ENCODE measurements at places on chromosomes 2 and 18.

GRCh38 chr2:120448961-120449810 is 103.2 kb downstream of the INHBB start:
- ATAC-seq, result no peak

GRCh38 chr2:97742381-97742847 is 29.0 kb downstream of the ZAP70 start:
- no peak for ATAC-seq

DNA sequence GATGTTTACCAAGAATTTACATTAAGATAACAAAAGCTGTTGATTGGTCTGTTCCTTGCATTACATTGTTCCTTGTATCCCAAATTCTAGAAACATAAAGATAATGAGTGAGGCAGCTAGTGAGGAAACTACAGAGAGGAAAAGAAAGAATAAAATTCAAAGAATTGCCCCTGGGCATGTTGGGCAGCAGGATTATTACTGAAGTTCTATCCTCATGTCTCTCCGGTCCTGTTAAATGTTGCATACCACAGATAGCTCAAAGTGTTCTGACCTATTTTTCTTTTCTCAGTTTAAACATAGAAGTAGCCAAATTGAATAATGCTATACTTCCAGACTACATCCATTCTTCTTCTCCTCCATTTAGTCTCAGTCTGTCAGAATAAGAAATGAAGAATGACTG is 58.2 kb upstream of the DYNC1I2 start:
- ATAC-seq, result no peak

DNA sequence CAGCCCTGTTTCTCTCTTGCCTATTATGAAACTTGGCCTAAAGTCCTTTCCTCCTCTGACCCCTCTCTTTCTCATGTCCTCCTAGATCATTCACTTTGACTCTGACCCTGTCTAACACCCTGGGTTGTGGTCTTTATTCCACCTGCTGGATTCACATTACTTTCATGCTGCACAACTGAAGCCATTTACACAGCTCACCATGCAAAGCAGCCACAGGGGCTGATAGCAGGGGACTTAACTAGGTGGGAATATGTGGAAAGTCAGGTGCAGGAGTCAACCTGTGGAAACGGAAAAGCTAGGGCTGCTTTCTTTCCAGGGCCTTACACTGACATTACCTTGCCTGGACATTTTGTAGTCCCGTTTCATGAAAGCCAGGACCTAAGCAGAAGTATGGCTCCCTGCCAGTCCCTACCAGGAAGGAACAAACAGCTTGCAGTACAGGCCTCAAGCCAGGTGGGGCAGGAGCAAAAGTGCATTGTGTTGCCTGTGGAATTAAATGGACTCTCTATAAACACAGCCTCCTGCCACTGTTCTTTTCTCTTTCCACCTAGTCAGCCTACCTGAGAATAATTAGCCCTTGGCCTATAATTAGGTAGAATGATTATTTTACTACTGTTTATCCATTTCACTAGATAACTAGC is 11.8 kb downstream of the MAPRE3 start:
- ATAC-seq, result peak; percentile 93

GRCh38 chr2:105873721-105874120 is 129.0 kb downstream of the NCK2 start:
- peak; percentile 76 for ATAC-seq

DNA sequence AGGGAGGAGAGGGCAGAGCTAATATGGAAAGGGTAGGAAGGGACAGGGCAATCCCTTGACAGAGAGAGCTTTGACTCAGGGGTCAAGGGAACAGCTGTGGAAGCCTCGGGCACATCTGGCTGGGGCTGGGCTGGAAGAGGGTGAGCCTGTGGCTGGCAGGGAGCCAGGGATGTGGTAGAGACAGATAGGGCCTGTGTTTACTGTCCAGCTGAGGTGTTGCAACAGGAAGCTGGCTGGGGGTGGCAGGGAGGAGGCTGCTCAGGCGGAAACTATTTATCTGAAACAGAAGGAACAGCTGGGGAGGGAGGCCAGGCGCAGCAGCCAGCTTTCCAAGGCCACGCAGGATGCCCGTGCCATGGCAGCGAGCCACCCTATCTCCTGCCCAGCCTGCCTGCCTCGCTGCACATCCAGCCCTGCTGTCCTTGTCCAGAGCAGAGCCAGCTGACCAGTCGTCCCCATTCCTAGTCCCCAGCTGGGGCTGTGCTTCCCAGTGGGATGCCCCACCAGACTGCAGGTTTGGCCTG is 264.7 kb downstream of the CYP26B1 start:
- ATAC-seq, result peak; percentile 70

DNA sequence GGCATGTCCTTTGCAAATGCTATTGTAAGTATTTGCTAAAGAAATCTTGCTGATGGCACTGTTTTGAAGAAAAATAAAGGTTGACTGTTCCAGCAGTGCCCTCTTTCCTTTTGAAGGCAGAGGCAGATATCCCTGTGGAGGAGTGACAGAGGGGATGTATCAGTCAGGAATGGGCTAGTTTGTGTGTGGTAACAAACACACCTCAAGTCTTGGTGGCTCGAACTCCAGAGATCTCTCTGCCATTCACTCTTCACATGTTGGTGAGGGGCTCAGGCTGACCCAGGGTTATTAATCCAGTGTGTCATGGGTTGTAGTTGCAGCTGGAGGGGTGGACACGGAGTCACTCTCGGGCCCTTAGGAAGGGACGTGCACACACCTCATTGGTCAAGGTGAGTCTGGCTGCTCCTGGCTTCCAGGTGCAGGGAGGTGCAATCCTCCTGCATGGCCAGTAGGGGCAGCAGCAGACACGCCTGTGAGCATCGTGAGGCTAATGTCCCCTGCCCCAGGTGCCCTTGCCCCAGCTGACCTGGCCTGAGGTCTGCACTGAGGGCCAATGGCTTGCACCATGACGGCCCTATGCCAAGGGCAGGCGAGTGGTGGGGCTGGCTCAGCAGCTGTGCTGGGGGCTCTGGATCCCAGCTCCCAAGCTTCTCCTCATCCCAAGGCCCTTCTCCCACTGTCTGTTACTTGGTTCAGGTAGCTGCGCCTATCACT is 146.5 kb downstream of the ASB1 start:
- peak; percentile 55 for ATAC-seq

DNA sequence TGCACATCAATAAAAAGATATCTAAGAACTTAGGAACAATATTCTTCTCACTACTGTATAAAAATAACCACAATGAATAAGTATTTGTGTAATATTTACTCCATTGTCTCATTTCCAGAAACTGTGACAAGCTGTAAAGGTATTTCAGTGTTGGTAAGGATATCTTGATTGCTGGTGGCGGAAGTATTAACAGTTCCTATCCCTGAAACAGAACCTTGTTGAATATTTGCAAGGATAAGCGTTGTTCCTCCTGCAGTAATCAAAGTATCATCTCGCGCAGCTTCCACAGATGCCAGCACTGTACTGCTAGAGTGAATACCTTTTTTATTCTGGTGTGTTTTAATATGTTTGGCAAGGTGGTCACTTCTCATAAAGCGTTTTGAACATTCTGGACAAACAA is 55.3 kb downstream of the SP3 start:
- no peak for ATAC-seq

GRCh38 chr2:230903231-230904150 is 21.6 kb downstream of the GPR55 start:
- ATAC-seq, result no peak

DNA sequence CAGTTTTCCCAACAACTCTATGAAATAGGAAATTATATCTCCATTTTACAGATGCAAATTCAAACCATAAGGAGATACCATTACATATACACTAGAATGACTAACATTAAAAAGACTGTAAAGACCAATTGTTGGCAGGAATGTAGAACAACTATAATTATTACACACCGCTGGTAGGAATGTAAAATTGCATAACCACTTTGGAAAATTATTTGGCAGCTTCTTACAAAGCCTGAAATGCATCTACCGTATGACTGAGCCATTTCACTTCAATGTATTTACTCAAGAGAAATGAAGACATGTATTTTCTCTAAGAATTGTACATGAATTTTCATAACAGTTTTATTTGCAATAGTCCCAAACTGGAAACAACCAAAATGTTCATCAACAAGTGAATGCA is 189.1 kb upstream of the BCL2L11 start:
- no peak for ATAC-seq

DNA sequence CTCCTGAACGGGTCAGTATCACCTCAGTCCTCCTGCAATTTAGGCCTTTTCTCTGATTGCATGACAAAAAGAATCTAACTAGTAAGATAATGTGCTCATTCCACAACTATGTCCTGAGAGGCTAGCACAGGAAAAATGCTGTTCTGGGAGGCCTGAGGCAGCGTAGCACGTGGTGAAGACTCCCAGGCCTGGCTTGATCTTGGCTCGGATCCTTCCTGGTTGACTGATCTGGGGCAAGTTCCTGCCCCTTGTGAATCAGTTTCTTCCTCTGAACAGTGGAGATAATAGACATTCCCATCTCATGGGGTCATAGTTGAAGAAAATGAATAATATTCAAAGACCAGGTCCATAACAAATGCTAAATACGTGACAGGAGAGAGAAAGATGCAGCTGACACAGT is 12.3 kb downstream of the FBLN7 start:
- peak; percentile 94 for ATAC-seq

DNA sequence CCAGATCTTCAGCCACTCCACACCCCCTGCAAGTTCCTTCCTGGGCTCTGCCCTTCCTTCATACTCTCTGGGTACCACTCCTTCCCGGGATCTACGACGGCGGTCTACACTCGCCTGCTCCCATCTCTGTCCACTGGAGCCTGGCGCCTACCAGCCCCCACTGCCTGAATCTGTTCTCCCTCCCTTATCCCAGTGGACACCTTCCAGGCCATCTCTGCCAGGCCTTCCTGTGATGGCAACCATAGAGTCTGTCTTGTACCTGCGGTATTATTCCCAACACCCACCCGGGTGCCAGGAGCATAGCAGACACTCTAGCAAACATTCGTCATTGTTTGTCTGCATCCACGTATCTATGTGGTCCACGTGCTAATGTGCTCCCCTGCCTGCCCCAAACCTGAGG is 140.9 kb downstream of the ZFP36L2 start:
- no peak for ATAC-seq

DNA sequence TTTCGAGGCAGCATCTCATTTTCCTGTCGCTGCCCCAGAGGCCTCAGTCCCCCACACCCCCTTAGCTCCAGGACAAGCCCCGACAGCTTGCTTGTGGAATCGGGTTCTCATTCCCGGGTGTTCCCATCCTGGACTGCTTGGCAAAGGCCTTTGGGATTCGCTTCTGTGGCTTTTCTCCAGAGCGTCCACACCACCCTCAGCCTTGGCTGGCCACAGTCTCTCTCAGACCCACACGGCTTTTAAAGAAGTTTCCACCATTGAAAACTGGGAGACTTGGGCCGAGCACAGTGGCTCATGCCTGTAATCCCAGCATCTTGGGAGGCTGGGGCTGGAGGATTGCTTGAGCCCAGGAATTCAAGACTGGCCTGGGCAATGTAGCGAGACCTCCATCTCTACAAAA is 2.7 kb downstream of the ESPNL start:
- ATAC-seq, result no peak

DNA sequence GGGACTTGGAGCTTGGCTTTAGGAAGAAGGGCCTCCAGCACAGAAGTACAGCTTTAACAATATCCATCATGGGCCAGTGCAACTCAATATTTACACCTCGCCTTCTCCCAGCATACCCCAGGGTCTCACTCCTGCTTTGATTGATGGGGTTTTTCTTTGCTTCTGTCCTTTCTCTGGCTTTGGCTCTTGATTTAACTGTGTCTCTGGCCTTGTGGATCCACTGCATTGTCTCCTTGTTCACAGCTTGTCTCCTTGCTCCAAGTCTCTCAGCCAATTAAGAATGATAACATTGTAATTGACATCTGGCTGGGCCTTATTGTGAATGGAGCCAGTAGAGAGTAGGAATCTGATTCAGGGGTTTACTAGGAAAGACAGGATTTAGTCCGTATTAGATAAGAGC is 1019.5 kb downstream of the TMEM182 start:
- ATAC-seq, result no peak

GRCh38 chr2:40155728-40156127 is 296.2 kb downstream of the SLC8A1 start:
- no peak for ATAC-seq

- ATAC-seq, result peak; percentile 90
These were observed 200.4 kb downstream of the TMEM247 start for GRCh38 chr2:46679761-46680160.

GRCh38 chr2:15732341-15733077 is 140.8 kb downstream of the DDX1 start:
- ATAC-seq, result no peak

DNA sequence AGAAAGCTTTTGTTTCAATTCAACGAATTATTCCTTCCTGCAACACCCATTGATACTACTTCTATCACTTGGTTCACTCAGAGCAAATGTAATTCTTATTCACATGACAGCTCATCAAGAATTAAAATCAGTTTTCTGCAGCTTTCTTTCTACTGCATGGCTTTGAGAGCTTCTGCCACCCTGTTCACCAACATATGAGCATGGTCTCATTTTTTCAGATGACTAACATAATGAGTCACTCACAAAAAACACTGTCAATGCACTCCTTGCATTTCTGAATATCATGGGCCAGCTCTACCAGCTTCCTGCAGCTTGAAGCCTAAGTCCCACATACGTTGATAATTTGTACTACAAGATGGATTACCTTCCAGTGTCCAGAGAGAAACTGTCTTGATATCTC is 342.9 kb downstream of the LRATD1 start:
- no peak for ATAC-seq

DNA sequence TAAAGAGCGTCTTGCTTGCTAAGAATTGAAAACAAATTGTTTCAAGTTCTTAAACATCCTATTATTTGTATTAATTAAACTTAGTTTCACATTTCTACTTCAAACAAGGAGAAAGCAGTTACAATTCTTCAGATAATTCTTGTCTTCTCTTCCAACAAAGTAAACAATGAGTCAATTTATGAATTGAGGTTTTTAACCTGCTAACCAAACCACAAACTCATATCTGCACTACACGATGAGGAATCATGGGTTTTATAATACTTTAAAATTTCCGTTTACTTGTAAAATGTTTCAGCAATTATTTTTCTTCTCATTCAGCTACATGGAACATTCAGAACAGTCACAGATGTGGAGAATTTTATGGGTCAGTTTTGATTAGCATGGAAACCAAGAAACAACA is 114.2 kb downstream of the SPIRE1 start:
- ATAC-seq, result no peak

DNA sequence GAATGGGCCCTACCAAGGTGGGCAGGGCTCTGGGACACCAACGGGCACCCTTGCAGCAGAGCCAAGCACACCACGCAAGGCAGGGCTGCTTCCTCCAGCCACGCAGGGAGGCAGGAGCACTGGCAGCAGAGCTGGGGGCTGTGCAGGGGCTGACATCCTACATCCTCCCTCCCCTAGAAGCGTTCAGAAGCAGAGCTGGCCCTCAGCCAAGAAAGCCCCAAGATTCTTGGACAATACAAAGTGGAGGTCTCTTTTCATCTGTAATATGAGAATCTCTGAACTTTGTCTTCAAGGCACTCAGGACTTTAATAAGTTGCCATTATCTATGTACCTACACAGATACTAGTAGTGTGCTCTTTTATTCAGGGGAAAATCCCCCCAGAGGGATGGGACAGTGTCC is 128.1 kb upstream of the AGAP1 start:
- ATAC-seq, result no peak

- no peak for ATAC-seq
These were observed 10.5 kb downstream of the CNGA3 start for GRCh38 chr2:98356729-98357128.

Data from SK-N-SH treated with all-trans-retinoic acid at 6 μM for 48 hours (cell line).